IPS DF 6.9 (cell line): ENCODE measurements at places on chromosomes 5 and 9.

GRCh38 chr9:117018966-117019617 is 332.0 kb downstream of the TRIM32 start:
- no peak for DNase-seq

GRCh38 chr9:7178729-7179128 is 421.0 kb downstream of the KDM4C start:
- no peak for DNase-seq

GRCh38 chr5:76365561-76365960 is 37.5 kb upstream of the IQGAP2 start:
- no peak for DNase-seq

- DNase-seq = no peak
These were observed 17.8 kb downstream of the SH3TC2 start for GRCh38 chr5:149045089-149045460.

DNA sequence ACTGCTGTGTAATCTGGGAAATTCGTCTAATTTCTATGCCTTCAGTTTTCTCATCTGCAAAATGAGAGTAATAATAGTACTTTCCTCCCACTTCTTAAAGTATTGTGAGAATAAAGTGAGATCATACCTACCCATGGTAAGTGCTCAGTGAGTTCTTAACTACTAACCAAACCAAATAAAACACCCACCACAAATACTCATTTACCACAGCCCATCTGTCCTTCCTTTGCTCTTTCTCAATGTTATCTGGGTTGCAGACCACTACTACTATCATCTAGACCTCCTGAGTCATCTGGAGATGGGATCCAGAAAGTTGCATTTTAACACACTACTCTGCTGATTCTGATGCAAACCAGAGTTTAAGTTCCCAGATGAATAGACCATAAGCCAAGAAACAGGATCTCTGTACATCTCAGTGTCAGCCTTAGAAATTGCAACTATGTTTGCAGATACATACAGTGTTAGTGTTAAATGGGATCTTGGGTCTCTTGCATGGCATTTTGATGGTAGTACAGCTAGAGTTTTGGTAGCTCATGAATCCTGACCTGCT is 105.4 kb upstream of the ATP10B start:
- DNase-seq = no peak

DNA sequence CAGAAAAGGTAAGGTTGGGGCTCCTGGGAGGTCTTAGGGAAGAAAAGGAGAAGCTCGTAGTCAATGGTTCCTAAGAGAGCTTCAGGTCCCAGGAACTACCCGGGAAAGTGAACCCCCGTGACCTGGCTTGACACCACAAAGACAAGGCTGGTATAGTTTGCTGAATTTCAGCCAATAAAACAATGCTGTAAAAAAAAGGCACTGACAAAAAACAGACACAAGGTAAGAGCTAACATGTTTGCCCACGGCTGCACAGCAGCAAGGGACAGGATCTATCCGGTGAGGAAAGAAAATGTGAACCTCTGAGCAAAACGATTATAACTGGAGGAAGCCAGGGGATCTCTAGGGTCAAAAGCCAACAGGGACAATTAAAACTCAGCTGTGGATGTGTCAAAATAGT is 17.1 kb downstream of the SLIT3 start:
- DNase-seq = no peak
